Stimulated activated CD8-positive, alpha-beta memory T cell treated with anti-CD3 and anti-CD28 coated beads, Interleukin-15, amount 100 ng/mL, for 4 hours (primary cell): ENCODE measurements at places on chromosomes 3 and 15.

DNA sequence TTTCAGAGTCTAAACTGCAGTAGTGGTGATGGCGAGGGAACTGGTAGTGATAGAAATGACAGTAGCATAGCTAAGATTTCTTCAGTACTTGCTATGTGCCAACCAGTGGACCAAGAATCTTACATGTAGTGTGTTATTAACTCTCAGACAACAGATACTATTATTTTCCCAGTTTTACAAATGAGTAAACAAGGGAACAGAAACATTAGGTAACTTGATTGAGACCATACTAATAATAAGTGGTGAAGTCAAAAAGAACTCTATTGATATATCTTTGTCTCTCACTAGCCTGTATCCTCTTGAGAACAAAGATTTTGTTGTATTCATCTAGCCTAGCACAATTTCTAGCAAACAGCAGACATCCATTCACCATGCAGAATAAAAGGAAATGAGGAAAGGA is 250.1 kb downstream of the ZBTB20 start:
- no peak for DNase-seq

- no peak for DNase-seq
Measured at GRCh38 chr3:13075318-13075717, 2.1 kb upstream of the IQSEC1 start.

DNA sequence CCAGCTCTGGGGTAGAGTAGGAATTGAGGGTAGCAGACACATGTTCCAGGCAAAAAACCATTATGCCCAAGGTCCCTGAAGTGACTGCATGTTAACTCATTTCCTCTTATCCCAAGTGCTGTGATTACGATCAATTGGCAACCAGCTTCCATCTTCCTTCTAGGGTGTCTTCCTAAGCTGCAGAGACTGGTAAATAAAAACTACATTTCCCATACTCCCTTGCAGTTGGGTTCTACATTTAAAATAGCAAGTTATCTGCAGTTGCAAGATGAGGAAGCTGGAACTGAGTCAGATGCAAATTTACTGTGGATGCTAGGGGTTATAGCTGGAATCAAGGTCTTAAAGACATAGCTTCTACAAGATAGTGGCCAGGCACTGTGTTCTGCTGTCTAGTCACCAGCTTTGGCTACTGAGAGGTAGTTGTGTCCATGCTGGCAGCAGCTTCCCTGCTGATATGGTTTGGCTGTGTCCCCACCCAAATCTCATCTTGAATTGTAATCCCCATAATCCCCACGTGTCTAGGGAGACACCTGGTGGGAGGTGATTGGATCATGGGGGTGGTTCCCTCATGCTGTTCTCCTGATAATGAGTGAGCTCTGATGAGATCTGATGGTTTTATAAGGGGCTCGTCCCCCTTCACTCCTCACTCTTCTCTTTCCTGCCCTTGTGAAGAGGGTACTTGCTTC is 51.3 kb upstream of the FBN1 start:
- no peak for DNase-seq

- no peak for DNase-seq
Measured at GRCh38 chr3:29410220-29410619, 129.3 kb downstream of the RBMS3 start.

- DNase-seq = no peak
Measured at GRCh38 chr3:133249490-133249889, 150.4 kb upstream of the BFSP2 start.

- no peak for DNase-seq
Measured at GRCh38 chr15:40590667-40591050, 3.4 kb upstream of the KNL1 start.

DNA sequence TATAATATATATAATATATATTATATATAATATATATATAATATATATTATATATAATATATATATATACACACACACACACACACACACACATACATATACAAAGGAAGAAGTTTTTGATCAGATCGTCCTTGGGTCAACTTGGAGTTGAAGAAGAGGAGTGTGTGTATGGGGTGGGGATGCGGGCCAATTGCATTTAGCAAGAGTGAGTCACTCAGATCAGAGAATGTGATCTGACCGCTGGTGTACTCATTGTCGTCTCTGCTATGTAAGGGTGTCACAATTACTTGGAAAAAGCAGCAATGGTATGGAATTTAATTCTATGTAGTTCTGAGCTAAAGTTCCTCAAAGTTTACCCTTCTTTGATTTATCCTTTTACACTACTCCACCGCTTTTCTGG is 4.6 kb upstream of the VGLL3 start:
- DNase-seq = no peak

GRCh38 chr3:107208100-107208499 is 169.1 kb upstream of the CCDC54 start:
- DNase-seq = no peak

GRCh38 chr3:106401666-106402490 is 533.1 kb upstream of the CBLB start:
- no peak for DNase-seq

GRCh38 chr3:10570196-10570946 is 65.0 kb upstream of the ATP2B2 start:
- no peak for DNase-seq

DNA sequence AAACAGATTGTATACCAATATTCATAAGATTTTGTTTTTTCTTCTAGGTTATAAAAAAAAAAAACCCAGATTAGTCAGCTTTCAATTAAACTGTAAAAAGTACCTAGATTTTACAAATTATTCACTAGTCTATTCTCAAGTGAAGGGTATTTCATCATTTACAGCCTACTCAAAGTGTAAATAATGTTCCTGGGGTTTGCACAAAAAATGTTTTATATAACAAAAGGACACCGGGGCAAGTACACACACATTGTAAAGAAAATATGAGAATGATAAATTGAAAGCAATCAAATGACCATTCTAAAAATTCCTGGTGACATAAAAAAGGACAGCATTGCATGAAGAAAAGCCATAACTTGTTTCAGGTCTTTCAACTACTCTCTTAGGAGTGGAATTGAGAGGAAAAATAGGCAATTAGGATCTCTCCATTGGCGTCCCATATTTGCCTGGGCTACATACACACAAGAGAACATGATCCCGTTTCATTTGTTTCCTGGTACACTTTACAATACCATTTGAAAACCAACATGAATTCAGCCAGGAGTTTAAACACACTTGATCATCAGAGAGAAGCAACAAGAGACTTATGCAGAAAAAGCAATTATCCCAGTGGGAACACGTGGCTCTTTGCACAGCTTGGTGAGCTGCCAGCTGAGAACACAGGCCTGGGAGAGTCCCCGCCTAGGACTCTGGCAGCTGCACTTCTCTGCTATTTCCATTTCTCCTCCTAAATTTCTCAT is 1039.2 kb downstream of the ROBO1 start:
- DNase-seq = no peak

- DNase-seq = no peak
Measured at GRCh38 chr15:46577767-46578166, 942.9 kb downstream of the SQOR start.

DNA sequence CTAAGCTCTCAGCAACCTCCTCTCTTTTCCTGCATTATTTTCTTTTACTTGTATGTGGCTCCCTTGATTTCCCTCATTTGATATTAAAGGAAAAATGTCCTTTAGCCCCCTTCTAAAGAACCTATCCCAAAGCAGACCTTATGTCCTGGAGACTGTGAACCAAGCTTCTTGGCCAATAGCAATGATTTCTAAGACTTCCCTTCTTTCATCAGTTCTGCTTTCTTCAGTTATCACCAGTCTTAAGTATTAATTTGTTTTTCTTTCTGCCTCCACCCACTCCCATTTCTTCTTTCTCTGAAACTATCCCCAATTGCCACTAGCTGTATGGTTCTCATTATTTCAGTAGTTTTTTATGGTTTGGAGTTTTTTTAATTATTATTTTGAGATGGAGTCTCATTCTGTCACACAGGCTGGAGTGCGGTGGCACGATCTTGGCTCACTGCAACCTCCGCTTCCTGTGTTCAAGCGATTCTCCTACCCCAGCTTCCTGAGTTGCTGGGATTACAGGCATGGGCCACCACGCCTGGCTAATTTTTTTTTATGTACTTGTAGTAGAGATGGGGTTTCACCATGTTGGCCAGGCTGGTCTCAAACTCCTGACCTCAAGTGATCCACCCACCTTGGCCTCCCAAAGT is 12.1 kb downstream of the TMOD3 start:
- DNase-seq = no peak

DNA sequence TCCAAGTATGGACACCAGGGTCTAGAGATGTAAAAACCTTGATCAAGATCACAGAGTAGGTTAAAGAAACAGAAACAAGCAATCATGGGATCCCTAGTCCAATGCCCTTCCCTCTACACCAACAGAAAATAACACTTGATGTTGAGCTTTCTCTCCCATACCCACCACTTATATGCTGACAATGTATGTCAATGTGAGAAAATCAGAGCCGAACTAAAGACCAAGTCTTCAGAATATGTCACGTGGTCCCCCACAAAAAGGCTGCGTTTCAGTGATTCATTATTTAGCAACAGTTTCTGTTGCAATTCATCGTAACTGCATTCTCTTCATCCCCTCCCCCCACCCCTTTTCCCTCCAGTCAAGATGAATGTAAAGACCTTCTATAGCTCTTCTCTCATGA is 278.9 kb upstream of the STT3B start:
- DNase-seq = no peak

DNA sequence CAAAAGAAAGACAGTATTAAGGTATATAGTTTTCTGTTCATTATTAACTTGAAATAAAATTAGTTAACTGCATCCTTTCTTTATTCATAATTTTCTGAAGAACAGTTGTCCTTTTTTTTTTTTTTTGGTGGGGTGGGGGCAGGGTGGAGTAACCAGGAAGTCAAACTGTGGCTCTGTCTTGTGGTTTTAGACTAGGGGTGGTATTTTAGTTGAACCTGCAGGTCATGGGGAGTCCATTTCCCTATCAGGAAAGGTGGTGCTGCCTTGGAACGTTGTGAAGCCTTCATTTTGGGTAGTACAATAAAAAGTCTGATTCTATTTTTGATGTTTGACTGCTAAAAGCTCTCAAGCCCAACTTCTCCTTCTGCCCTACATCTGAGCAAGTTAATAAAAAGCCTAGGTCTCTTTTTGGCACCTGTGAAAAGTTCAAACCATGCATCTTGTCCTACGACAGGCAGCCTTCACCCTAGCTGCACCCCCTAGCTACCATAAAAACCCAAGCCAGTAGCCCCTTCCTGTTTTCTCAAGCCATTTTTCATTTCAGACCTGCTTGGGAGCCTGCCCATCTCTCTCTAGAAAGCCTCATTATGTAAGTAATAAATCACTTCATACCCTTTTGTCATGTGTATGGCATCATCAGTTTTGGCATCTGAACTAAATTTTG is 31.2 kb upstream of the RIOX2 start:
- DNase-seq = no peak

GRCh38 chr3:107543666-107544065 is 20.9 kb downstream of the BBX start:
- no peak for DNase-seq

- no peak for DNase-seq
Measured at GRCh38 chr15:21261965-21262850, 178.1 kb downstream of the POTEB3 start.

GRCh38 chr3:12627370-12627769 is 36.5 kb downstream of the RAF1 start:
- no peak for DNase-seq

DNA sequence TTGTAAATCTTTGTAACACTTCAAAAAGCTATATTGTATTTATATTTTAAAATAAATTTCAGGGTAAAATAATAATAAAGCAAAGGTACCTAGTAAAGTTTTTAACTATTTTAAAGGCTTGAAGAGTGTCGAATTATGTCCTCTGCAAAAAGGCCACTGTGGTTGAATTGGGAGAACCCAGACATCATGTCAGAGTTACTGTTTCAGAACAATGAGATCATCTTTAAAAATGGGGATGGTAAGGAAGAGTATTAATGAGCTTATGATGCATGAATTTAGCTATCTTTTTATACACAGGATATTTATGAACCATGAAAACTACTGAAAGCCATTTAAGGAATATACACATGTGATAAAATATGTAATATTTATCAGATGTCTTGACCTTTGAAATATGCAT is 26.3 kb downstream of the KCNMB3 start:
- DNase-seq = no peak

GRCh38 chr3:8713901-8714759 is 19.5 kb upstream of the CAV3 start:
- DNase-seq = no peak

GRCh38 chr3:140766465-140766864 is 88.6 kb downstream of the TRIM42 start:
- DNase-seq = no peak

GRCh38 chr15:31503256-31503655 is 176.6 kb downstream of the KLF13 start:
- DNase-seq = no peak

DNA sequence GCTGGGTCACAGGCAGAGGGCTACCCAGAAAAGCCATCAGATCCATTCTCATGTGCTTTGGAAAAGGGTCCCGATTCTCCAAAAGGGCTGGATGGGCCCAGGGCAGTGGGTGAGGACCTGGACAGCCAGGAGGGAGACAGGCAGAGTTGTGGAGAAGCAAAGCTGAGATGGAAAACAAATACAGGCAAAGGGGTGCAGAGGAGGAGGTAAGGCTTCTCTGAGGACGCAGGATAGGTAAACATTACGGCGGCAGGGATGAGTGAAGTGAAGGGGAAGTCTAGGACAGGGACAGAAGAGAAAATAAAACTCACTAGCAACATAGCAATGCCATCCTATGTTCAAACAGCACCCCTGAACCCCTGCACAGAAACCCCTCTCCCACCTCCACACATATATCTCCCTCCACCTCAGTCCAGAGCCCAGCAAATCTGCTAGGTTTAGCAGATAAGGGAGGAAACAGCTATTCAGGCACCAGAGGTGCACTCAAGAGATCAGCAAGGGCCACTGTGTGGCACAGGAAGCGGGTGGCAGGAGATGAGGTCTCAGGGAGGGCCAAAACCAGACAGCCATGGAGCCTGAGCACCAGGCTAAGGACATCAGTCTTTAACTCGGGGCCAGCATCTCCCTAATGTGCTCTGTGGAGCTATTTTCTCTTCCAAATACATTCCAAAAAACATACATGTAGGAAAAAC is 51.3 kb downstream of the HOMER2 start:
- DNase-seq = no peak

DNA sequence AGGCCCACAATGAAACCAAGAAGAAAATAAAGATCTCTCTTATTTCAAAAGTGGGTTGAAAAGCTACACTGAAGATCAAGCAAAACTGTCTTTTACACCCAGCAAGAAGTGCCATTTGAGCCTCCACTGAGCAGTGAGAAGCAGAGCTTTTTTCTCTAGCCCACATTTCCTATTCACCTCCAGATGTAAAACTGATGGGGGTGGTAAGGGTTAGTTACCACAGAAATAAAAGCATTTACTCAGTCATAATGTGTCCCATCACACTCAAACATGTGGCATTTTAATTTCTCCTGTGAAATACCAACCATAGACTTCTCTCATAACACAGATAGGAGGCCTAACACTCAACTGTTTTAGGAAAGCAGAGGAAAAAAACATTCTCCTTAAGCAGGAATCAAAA is 21.0 kb downstream of the IFT57 start:
- DNase-seq = no peak

GRCh38 chr3:143850877-143851276 is 2.6 kb upstream of the SLC9A9 start:
- no peak for DNase-seq
